ENCODE measurements at places on chromosomes 3 and 15.

GRCh38 chr3:70747847-70748246 lies 435.4 kb upstream of the MDFIC2 start:
- DNase-seq: no peak

GRCh38 chr15:40918146-40918798 lies 10.9 kb upstream of the DLL4 start:
- DNase-seq: no peak

DNA sequence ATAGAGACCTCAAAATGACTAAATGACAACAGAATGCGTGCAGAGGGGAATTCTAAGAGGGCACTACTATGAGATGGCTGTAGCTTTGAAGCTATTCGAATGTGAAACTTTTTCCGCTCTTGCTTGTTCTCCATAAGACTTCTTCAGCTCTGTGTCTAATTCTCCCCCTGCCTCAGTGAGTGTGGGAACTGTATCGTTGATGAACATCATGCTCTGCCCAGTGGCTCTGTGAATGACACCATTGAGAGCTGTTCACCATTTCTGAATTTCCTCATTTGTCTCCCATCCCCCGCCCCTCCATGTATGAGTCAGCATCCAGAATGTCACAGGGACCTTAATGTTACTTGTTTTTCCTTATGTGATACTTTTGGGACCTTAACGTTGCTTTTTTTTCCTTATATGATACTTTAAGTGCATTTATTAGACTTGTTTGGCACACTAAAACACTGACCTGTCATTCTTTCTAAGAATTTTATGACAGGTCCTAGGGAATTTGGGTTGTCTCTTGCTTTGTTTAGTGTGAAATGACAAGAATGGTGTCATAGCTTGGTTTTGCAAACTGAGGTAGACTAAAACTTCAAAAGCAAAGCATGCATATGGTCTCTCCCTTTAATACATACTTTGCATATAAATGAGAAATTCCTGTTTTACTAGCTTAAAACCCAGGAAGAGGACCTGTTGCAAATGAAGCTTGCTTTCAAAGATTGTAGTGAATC lies 99.6 kb downstream of the FNDC3B start:
- DNase-seq: no peak

DNA sequence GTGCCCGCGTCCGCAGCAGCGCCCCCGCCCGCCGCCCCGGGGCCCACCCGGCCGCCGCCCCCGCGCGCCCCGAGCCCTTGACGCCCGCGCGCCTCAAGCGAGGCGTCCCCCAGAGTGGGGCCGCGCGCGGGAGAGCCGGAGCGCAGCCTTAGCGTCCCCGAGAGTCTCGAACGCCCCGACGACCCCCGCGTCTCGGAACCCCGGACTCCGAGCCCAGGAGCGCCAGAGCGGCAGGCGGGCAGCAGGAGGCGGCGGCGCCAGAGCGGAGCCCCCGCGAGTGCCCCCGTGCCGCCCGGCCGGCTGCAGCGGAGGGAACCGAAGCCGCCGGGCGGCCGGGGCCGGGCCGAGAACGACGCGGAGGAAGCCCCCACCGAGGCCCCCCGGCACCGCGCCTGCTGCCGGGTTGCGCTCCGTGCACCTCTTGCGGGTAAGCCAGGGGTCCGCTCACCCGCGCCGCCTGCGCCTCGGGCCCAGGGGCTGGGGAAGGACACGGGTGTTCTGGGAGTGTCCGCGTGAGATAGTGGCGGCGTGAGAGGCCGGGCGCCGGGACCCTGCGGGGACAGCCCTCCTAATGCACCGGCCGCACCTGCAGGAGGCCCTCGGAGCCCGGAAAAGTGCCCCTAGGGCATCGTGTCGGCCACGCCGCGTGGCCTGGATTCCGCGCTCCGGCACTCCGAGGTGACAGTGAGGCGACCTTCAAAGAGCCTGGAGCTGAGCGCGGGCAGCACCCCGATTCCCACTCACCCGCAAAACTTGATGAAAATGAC lies 52.0 kb upstream of the ULK4 start:
- DNase-seq: no peak

DNA sequence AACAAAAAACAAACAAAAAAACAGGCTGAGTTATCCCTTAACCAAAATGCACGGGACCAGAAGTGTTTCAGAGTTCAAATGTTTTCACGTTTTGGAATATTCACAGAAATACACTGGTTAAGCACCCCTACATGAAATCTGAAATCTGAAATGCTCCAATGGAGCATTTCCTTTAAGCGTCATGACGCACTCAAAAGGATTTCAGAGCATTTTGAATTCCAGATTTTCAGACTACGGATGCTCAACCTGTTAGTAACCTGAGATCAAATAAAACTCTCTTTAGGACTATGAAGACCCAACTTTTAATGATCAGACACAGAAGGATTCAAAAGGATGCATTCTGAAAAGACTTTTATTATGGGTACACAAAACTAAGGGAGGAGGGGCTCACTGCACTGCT lies 9.6 kb downstream of the CLPX start:
- no peak for DNase-seq

DNA sequence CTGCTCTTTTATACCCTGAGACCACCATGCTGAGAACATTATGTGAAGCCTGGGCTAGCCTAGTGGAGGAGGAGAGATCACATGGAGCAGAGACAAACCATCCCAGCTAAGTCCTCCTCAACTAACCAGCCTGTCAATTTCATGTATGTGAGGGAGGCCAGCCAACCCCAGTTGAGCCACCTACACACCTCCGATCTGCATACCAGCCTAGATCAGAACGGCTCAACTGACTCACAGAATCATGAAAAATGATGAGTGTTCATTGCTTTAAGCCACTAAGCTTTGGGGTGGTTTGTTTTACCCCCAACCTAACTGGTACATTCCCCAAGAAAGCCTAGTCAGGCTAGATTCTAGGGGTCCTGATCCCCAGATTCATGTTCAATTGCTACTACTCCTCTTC lies 19.4 kb upstream of the CA12 start:
- DNase-seq: no peak

GRCh38 chr15:31314380-31314779 lies 12.3 kb upstream of the KLF13 start:
- DNase-seq: no peak

DNA sequence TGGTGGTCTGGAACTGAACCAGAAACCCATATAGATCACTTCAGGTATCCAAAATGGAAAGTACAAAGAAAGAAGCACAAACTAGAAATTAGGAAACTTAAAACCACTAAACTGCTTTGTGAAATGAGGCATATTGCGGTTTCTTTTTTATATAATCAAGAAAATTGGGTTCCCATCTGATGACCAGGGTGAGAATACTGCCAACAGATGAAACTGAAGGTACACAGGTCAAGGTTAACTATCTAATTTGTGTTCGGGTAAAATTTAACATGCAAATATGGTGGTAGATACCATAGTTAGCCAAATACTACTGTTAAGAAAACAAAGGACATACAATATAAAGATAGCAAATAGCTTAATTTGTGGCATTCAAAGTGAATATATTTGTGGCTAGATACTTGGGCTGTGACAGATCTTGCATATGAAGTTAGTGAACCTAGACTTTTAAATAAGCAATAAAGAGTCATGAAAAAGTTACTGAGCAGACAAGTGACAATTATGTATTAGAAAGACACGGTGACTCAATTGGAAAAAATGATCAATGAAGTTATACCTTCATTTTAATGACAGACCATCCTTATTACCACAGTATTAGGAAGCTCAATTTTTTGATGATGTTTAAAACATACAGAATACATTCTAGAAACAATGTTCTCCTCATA lies 127.4 kb downstream of the NR2E3 start:
- no peak for DNase-seq

GRCh38 chr3:177236704-177237103 lies 39.4 kb upstream of the TBL1XR1 start:
- no peak for DNase-seq

DNA sequence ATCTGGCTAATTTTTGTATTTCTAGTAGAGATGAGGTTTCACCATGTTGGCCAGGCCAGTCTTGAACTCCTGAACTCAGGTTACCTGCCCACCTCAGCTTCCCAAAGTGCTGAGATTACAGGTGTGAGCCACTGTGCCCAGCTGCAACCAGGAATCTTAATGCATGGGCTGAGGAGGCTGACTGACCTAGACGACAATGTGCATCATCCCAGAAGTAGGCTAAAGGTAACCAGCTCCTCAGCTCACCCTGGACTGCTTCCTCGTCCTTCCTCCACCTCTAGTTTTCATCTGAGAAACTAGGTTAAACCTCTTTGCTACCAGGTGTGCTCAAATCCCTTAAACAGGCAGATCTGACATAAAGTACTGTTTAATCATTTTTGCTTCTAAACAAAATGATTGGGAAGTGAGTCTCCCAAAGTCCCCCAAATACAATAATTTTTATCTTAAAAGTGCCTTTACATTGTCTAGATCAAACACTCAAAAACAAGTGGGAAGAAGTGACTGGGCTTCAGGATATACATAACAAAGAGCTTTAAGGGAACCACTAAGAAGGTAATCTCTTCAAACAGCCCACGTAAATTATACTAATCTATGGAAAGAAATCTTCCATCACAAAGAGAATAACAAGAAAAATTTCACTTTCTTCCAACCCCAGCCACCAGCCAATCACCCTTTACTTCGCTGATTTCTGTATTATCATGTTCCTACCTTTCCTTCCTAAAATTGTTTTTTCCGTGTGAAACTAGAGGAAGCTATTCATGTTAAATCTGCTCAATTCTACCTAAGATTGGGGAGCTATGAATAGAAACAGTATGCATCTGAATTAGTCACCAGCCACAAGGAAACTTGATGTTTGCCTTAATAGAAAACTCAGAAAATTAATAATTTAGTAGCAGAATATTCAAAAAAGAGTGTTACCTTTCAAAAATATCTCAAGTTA lies 34.7 kb downstream of the IGF2BP2 start:
- DNase-seq: no peak

- DNase-seq: no peak
Observed at GRCh38 chr15:85495096-85495495, 114.7 kb downstream of the AKAP13 start.

- no peak for DNase-seq
Observed at GRCh38 chr15:32003558-32003957, 26.8 kb upstream of the CHRNA7 start.

GRCh38 chr3:160804762-160805161 lies 48.7 kb downstream of the PPM1L start:
- no peak for DNase-seq

DNA sequence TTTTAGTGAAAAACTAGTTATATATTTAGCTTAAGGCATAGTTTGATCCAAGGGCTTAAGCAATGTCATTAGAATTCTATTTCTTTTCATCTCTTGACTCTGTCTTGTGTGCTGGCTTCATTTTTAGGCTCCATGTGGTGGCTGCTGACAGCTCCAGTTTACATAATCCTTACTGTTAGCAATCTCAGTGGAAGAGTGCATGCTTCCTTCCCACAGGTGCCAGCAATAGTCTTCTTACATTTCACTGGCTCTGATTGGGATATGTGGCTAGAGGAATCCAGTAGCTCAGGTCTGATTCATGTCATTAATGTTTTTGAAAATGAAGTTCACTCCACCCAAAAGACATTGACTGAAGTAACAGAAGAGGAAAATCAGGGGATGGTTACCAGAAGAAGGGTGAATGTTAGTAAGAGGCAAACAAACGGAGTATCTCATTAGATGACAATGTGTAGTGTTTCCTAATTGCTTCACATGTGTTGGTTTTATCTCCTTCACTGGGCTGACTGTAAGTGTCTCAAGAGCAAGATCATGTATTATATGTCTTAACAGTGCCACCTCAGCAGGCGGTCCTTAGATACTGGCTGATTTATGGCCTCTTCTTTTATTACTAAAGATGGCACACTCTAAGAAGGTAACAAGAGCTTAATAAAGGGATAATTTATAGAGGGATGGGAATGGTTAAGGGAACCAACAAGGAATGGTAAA lies 25.6 kb upstream of the TCF12 start:
- DNase-seq: no peak

DNA sequence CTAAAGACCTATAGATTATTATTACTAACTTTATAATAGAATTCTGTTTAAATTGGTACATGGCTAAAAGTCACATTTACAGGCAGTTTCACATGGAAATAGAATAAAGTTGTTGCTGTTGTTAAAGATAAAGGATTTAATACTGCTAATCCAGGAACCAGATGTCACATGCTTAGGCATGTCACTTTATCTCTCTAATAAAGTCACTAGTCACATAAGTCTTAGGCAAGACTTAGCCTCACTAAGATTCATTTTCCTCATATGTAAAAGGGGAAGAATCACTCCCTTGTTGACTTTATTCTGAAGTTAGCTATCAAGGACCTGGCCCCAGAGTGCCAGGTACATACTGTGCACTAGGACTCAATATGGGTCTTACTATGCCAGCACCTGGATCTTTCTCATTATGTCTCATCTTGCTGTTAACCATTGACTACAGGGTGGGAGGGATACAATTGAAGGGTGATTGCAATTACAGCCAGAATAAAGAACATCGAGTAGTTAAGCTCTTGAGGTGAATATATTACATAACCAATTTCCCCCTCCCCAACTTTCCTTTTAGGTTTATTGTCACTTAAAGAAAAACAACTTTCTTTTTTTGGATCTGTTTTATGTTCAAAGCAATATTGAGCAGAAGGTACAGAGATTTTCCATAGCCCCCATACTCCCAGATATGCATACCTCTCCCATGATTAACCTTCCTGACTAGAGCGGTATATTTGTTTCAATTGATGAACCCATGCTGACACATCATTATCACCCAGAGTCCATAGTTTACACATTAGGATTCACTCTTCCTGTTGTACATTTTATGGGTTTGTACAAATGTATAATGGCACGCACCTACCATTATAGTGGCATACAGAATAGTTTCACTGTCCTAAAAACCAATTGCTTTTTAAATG lies 36.6 kb downstream of the LNP1 start:
- no peak for DNase-seq

DNA sequence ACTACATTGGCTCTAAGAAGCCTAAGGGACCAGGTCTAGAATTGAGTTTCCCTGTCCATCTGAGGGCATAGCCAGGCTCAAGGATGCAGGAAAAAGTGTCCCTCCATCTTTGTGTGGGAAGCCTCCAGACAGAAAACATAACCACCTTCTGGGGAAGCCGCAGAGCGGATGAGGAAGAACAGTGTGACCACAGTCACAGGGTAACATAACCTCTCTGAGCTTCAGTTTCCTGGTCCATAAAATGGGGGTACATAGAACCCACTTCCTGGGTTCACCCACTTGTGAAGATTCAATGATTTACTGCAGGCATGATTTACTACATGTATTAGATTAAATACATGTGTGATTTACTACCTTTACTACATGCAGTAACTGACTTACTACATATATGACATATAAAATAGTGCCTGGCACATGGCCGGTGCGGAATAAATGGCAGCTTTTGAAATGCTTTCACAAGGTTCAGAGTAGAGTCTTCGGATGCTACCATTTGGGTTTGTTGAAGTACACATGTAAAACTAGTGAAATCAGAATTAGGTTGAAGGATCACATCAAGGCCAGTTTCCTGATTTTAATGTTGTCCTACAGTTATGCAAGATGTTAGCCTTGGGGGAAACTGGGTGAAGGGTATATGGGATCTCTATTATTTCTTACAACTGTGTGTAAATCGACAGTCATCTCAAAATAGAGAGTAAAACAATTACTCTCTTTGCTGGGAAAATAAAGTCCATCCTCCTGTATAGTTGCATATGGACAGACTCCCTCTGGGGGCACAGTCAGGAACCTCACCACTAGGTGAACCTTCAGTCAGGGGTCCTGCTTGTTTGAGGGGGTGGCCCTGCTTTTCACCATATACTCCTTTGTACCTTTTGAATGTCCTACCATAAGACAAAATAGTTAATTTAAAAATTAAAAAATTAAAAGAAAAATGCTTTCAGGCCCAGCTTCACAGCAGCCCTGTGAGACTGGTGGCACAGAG lies 86.0 kb downstream of the SEMA5B start:
- no peak for DNase-seq

GRCh38 chr3:74921676-74922075 lies 307.2 kb upstream of the CNTN3 start:
- no peak for DNase-seq

- DNase-seq: no peak
Observed at GRCh38 chr3:119235151-119235550, 5.5 kb downstream of the B4GALT4 start.
